ENCODE measurements at places on chromosomes 1 and 21.

GRCh38 chr1:5962265-5963105, 29.7 kb downstream of the NPHP4 start:
- no peak for DNase-seq

DNA sequence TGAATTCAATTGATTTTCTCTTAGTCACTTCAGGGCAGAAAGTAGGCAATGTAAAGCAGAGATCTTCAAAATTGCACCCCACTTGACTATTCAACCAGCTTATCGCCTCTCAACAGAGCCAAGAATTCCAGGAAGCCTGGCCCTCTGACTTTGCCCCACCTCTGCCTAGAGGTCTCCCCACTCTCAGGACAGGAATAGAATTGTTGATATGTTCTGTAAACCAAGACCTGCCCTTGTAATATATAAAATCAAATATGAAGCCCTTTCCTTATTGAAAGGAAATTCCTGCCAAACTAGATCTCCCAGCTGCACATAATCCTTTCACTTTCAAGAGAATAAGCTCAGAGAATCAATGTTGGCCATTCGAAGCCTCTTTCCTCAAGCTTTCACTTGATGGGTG, 116.1 kb upstream of the DPT start:
- no peak for DNase-seq

DNA sequence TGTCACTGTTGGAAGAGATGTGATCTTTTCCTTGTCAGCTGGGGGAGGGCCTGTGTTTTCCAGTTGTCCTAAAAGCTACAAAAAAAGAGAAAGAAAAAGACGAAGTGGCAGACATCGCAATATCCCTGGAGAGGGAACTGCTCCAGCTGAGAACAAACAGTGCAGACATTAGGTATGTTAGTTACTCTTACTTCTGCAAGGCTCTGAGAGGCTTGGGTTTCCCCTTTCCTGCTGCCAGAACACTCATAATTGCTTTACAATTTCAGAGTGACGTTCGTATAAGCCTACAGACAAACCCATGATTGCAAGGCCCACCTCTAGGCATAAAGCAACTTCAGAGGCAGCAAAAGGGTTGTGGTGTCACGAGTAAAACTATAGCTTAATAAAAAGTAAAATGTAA, 31.1 kb downstream of the CD160 start:
- no peak for DNase-seq

DNA sequence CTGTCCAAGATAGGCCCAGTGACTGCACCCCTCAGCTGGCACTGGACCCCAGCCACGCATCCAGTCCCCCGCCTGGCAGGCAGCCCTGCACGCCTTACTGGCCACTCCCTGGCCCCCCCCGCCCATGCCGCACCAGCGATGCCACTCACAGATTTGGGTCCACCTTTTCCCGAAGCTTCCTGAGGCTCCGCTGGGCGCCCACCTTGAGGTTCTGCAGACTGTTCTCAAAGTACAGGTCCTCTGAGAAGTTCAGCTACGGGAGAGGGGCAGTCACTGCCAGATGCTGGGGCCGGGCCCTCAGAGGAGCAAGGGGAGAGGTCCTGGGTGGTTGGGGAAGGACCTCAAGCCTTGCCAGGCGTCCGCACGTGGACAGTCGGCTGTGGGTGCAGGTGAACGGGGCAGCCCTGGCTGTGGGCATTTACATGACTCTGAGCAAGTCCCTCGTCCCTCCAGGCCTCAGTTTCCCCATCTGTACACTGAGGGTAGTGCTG, 8.1 kb downstream of the PRXL2B start:
- no peak for DNase-seq

DNA sequence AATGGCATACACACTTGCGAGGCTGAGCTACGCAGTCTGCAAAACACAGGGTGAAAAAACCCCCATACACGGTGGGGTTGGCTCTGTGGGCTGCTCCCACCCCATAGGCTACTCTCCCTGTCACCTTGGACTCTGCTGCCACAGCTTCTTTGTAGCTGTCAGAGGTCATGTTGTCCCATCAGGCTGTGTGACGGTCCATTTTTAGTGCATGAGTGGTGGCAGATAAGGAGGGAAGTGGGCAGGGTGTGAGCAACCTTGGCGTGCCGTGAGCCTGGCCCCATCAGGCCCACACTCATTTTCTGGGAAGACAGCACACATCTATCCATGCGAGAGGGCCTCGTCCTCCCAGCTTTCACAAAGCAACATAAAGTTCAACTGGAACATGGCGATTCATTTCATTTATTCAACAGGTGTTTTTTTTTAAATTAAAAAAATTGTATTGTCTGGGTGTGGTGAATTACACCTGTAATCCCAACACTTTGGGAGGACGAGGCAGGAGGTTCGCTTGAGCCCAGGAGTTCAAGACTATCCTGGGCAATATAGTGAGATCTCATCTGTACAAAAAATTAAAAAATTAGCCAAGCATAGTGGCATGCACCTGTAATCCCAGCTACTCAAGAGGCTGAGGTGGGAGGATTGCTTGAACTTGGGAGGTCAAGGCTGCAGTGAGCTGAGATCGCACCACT, 9.5 kb downstream of the GPR137B start:
- DNase-seq = no peak

GRCh38 chr1:9850442-9851162, 26.8 kb upstream of the CLSTN1 start:
- DNase-seq = no peak

DNA sequence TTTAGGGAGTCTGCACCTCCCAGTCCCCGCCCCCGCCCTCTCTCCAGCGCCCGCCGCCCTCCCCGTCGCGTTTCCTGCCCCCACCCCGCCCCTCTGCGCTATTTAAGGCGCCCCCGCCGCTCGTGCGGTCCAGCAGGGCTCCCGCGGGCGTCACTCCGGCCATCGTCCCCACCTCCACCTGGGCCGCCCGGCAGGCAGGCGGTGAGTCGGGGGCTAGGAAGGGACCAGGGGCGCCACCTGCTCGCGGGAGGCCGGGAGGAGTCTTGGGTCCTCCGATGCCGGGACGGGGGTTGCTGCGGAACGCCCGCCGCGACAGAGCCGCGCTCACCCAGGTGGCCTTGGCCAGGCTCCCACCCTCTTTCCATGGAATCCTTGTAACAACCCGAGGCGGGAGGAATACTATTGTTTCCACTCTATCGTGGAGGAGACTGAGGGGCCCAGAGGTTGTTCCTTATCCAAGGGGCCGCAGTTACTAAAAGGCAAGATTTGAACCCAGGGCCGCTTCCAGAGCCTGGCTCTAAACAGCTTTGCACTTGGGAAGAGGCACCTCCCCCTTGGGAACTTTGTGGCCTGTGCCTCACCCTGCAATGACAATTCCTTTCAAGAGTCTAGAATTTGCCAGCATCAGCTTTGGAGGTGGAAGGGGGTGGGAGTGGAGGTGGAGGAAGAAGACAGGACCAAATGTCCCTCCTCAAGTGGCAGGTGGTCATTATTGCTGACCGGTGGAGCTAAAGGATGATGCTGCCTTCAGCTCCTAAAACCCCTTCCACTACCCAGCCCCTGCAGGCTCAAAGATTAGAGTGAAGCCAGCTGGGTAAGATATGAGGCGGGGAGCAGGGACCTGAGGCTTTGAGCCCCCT, at the start of gene GJA4:
TSS of gene GJA4 (plus strand) at position 132 of the 860 bp plus-strand sequence. CDS start 1,215 bp downstream, outside the sequence.
- DNase-seq = no peak

GRCh38 chr1:231748760-231749415, 122.3 kb downstream of the DISC1 start:
- no peak for DNase-seq

DNA sequence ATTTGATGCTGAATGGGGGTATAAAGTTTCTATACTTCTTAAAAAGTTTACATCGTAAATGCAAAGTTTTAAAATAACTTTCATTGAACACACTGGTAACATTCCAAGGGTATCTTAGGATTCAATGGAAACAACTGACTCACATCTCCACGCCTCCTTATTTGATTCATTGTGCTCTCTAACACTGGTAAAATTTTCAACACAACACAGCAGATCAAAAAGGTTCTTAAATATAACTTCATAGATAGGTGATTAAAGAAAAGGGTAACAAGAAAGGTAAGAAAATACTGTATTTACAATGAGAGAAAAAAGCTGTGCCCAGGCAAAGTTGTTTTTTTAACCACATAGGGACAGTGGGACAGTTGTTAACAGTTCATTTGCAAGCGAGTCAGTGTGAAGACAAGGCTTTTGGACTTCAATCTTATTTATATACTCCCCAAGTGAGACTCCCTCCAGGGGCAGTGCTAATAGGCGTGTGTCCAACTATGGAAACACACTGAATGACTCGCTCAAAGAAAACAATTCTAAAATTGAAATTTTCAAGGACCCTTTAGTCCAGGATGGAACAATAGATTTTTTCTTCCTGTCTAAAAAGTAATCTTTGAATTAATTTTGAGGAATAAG, 140.5 kb downstream of the TIAM1 start:
- no peak for DNase-seq

DNA sequence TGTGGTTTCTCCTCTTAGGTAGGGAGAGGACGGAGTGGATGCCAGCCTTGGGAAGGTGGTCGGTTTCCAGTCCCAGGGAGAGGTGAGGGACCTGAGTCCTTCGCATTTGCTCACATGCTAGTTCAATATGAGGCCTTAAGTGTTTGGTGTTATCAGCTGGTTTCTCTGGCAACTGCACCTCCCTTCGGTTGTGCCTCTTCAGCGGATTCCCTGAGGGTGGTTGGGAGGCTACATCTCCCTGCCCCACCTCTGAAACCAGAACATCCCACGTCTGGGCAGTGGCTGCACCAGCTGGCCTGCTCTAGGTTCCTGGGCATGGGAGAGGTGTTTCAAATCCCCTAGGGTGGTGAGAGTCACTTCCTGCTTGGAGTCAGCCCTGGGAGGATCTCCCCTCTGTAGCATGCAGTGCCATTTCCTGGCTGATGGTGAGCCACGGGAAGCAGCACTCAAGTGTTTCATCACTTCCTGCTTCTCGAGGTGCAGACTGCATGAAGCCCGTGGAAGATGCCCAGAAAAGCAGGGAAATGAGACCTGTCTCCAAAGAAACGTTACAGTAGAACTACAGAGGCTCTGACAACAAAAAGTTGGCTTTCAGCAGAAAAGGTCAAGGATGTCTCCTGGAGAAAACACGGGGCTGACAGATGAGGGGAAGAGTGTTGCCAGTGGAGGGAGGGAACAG, 4.5 kb downstream of the TMEM125 start:
- no peak for DNase-seq

DNA sequence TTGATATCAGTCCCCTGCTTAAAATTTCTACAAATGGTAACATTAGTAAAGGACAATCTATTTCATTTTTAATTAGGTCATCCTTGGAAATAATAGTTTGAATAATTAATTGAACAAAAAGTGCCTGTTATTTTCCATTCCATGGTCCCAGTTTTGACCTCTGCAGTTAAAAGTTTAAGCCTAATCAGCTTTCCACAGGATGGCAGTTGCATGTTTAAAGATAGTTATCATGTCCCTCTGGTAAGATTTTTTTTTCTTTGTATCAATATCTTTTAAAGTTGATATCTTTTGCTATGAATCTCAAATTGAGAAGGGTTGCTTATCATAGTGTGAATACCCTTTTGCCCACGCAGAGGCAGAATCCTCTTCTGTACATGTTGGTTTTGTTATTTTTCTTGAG, 90.4 kb downstream of the HS2ST1 start:
- no peak for DNase-seq

GRCh38 chr1:84434801-84435549, 36.7 kb downstream of the DNASE2B start:
- no peak for DNase-seq

GRCh38 chr1:5684791-5685190, 307.4 kb downstream of the NPHP4 start:
- DNase-seq = no peak

- DNase-seq = no peak
Measured at GRCh38 chr21:34243562-34243961, 120.2 kb upstream of the KCNE2 start.

GRCh38 chr1:218718206-218718605, 373.1 kb downstream of the TGFB2 start:
- DNase-seq = no peak

GRCh38 chr1:44239331-44239960, 26.2 kb downstream of the DMAP1 start:
- no peak for DNase-seq

Measured in stimulated activated CD8-positive, alpha-beta memory T cell treated with anti-CD3 and anti-CD28 coated beads, Interleukin-7, amount 100 ng/mL, for 1 hour (primary cell).